GM04504 (cell line): ENCODE measurements at places on chromosomes 12 and 14.
A peak's percentile ranks its signal among the peaks of the same experiment; 100 is the strongest.

DNA sequence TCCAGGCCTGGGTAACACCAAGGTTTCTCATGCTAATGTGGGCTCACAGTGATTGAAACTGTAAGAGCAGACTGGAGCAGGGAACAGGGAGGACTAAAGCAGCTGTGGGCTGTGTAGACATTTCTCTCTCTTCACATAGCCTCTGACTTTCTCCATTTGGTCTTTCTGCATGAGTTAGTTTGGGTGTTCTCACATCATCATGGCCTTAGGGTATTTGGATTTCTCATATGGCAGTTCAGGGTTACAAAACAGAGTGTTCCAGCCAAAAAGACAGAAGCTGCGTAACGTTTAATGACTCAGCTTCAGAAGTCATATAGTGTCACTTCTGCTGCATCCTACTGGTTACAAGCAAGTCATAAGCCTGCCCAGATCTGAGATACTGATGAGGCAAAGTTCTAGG lies 52.0 kb upstream of the OSBPL8 start:
- DNase-seq, result peak; percentile 92

GRCh38 chr14:65872536-65872935 lies 460.0 kb downstream of the FUT8 start:
- DNase-seq, result no peak

- no peak for DNase-seq
Observed at GRCh38 chr12:123047289-123047688, 66.8 kb downstream of the ARL6IP4 start.

GRCh38 chr14:70278281-70278680 lies 81.2 kb downstream of the COX16 start:
- no peak for DNase-seq

DNA sequence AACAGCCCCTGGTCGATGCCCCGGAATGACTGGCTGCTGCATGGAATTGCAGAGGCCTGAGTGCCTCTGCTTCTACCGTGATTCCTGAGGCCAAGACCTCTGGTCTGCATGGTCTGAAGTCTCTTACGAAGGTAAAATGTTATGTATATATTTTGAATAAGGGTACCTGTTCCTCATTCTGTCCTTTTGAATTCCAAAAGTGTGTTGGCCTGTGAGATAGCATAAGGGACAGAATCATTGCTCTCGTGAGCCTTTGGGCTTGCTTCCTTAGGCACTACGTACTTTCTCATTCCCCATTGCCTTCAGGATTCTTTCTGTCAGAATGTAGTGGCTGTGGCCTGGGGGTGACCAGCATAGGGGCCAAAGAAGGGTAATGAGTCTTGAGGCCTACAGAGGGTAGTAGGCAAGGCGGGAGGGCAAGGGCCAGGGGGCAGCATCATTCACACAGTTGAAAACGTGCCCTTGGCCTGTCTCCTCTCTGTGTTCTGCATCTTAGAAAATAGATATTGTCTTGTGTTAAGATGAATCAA lies 19.5 kb downstream of the TRAF3 start:
- no peak for DNase-seq

DNA sequence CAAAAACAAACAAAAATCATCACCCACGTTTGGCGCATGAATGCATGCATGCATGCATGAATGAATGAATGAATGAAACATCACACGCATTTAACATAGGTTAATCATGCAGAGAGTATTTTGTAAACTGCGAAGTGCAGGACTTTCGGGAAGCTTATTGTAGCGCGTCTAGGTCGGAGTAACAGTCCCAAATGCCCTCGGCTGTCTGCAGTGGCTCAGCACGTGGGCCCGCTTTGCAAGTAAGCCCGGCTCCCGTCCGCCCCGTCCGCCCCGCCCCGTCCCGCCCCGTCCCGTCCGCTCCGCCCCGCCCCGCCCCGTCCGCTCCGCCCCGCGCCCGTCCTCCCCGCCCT lies 263 bp upstream of the IFT81 start:
- no peak for DNase-seq

DNA sequence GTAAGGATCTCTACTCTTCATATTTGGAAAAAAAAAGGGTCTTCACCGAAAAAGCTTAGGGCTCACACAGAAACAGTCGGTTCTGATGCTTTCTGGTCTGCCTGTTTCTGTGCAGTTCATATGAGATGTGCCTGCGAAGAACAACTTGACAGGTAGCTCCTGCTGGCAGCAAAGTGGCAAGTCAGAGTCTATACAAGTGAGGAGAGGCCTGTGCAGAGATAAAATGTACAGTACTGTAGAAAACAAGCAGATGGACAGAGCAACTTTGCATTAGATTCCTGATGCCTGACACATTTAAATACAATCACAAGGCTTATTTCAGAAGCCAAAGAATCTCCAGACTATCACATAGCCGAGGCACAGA lies 936.0 kb downstream of the DIO2 start:
- no peak for DNase-seq

GRCh38 chr14:47490353-47490752 lies 185.1 kb downstream of the MDGA2 start:
- DNase-seq, result no peak

GRCh38 chr12:50017641-50018040 lies 7.7 kb downstream of the RACGAP1 start:
- no peak for DNase-seq

- no peak for DNase-seq
Observed at GRCh38 chr14:59251811-59252771, 63.6 kb downstream of the DAAM1 start.

DNA sequence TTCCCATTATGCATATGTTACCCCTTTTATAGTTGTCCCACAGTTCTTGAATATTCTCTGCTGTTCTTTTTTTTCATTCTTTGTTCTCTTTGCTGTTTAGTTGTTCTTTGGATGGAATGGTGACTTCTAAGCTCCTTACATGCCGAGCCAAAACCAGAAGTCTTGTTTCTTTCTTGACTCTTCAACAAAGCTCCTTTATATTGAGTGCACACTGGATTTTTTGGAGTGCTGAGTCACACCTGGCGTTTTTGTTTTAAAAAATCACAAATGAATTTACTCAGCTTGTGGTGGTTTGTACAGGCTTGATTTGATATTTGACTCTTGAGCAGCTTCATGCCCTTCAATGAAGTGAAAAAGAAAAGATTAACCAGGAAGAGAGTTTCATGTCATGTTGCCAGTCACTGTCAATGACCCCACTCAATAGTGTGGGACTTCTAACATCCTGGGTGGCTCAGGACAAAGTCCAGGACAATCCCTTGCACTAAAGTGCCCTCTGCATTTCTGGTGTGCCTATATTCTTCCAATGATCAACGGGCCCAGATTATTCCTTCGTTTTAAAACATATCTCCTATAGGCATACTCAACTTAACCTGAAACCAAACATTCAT lies 112.4 kb upstream of the SLC38A4 start:
- DNase-seq, result no peak

GRCh38 chr12:119229837-119230236 lies 51.1 kb downstream of the HSPB8 start:
- DNase-seq, result no peak

- no peak for DNase-seq
Observed at GRCh38 chr12:6312529-6313325, 2.2 kb downstream of the PLEKHG6 start.

GRCh38 chr12:96073346-96074330 lies 38.3 kb upstream of the LTA4H start:
- no peak for DNase-seq

- DNase-seq, result no peak
Observed at GRCh38 chr12:121443911-121444841, 44.3 kb downstream of the RNF34 start.

GRCh38 chr12:110744601-110745264 lies 2.0 kb upstream of the PPP1CC start:
- no peak for DNase-seq

- no peak for DNase-seq
Observed at GRCh38 chr14:24834956-24835355, 201.0 kb upstream of the GZMB start.

GRCh38 chr12:109020146-109020795 lies 597 bp downstream of the SVOP start:
- DNase-seq, result no peak

DNA sequence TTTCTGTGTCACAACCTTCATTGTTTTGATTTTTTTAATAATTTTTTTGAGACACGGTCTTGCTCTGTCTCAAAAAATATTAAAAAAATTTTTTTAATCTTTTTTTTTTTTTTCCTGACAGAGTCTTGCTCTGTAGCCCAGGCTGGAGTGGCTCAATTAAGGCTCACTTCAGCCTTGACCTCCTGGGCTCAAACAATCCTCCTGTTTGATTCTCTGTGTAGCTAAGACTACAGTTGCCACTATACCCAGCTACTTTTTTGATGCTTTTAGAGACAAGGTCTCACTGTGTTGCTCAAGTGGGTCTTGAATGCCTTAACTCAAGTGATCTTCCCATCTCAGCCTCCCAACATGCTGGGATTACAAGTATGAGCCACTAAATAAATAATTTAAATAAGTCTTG lies 9.2 kb upstream of the PRH2 start:
- no peak for DNase-seq

DNA sequence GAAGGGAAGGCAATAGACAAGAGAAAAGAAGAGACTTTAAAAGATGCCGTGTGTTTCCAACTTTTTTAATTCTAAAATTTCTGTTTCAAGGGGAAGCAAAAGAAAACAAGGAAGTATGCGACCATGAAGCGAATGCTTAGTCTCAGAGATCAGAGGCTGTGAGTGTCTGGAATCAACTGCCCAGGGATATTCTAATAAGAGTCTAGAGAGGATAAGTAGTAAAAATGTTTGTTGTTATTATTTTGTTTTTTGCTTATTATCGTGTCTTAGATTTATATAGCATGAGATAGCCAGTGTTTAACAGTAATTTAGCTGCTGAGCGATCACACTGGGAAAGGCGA lies 421 bp downstream of the FCF1 start:
- DNase-seq, result no peak

DNA sequence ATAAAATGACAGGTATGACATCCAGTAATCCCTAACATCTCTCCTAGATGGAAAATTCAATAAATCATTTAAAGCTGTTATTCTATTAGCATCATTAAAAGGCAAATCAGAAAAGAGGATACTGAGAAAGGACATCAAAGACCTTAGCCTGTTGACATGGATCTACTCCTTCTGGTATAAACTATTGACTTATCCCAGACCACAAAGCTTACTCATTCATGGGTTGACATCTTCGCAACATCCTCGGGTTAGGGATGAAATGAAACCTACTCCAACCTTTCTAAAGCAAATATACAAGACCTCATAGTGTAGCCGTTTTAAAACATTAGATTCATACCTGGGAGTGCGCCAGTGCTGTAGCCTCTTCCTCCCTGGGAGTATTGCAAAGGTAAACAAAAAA lies 191.5 kb upstream of the BTG1 start:
- DNase-seq, result no peak

DNA sequence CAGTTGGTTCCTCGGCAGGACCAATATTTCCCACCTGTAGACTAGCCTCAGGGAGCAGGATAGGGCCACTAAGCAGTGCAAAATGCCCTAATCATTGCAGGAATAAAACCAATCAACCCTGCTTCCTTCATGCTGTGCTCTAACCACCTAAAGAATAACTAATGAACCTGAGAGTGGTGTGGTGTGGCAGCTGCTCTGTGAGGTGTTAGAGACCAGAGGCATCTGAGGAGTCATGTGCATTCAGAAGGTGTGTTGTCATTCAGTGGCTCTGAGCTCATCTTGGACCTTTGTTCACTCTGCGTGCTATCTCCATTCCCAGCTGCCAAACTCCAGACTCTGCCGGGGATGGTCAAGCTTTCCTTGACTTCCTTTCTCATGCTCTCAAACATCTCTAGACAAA lies 136.7 kb upstream of the EGLN3 start:
- DNase-seq, result no peak

DNA sequence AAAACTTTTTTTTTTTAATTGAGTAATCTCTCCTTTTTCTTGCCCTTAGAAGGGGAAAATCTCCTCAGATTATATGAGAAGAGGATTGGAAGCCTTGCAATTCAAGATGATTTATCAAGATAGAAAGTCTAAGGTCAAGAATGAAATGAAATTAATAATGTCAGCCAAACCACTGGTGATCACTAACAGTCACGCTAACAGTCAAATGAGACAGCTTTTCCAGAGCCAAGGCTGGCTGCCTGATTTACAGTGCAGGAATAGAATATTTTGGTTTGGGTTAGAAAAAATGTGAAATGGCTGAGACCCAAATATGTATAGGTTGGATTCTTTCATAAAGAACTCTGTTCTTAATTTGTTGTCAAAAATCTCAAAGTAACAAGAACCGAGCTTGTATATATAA lies 204.3 kb downstream of the PPM1H start:
- peak; percentile 82 for DNase-seq

GRCh38 chr14:51652168-51653078 lies 713 bp downstream of the FRMD6 start:
- no peak for DNase-seq

DNA sequence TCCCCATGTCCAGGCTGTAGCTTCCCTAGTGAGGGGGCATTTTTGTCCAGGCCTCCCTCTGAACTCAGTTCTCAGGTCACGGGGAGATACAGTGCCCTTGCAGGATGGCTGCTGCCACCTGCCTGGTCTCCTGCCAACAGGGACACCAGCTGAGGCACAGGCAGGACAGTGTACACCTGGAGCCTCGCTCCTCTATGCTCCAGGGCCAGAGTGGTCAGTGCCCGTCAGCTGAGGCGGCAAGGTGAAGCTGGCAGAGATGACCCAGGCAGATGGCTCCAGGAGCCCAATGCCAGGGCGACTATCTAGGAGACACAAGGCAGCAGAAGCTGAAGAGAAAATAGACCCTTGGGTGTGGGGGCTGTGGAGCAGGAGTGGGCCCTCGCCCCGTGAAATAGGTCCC lies 12.6 kb downstream of the TUBA1C start:
- no peak for DNase-seq

GRCh38 chr12:106101803-106102202 lies 37.0 kb downstream of the NUAK1 start:
- no peak for DNase-seq

DNA sequence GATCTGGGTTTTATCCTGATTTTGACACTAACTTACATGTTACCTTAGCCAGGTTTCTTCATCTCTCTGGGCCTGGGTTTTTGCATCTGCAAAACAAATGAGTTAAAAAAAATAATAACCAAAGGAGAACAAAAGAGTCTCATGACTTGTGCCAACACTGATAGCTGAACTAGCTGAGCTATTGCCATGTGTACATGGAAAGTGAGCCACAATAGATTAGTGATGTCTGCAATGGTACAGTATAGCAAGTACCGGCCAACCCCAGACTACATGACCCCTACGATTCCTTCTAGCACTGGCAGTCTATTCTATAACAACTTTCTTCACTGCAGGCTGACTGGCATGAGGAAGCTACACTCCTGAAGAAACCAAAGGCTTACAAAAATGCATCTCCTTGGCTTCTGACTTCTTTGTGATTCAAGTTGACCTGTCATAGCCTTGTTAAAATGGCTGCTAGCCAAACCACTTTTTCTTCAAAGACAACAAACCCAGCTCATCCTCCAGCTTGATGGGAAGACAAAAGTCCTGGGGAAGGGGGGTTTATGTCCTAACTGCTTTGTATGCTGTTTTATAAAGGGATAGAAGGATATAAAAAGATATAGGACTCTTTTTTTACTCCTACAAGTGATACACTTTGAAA lies 123.7 kb downstream of the DAD1 start:
- no peak for DNase-seq

GRCh38 chr12:53577941-53578352 lies 48.2 kb downstream of the ATF7 start:
- DNase-seq, result no peak

- DNase-seq, result no peak
Observed at GRCh38 chr12:27780612-27781408, 774 bp upstream of the MANSC4 start.

GRCh38 chr14:75214558-75214957 lies 38.1 kb upstream of the TMED10 start:
- no peak for DNase-seq
